LNCaP clone FGC (cell line): ENCODE measurements at places on chromosomes 1 and 21.

GRCh38 chr1:92817986-92818764 is 13.7 kb upstream of the RPL5 start:
- no peak for DNase-seq

- no peak for DNase-seq
Measured at GRCh38 chr1:5821540-5822176, 170.6 kb downstream of the NPHP4 start.

DNA sequence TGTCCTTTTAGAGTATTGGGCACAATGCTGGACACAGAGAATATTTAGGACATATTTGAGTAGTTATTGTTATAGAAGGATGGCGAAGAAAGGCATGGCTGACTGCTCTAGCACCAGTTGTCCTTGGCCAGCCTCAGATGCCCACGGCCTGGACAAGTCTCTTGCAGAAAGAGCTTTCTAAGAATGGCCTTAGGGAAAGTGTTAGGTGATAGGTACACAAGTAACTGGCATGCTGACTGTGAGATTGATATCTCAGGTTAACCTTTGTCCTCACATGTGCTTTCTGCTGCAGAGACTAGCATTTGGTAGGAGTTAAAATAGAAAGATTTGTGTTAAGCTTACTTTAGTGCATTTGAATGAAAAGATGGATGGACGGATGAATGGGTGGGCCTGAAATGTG is 10.1 kb downstream of the SFT2D2 start:
- DNase-seq, result peak; percentile 86

GRCh38 chr21:35940074-35940927 is 120.0 kb downstream of the SETD4 start:
- peak; percentile 48 for DNase-seq

- no peak for DNase-seq
Measured at GRCh38 chr1:244242446-244242845, 191.4 kb downstream of the ZBTB18 start.

DNA sequence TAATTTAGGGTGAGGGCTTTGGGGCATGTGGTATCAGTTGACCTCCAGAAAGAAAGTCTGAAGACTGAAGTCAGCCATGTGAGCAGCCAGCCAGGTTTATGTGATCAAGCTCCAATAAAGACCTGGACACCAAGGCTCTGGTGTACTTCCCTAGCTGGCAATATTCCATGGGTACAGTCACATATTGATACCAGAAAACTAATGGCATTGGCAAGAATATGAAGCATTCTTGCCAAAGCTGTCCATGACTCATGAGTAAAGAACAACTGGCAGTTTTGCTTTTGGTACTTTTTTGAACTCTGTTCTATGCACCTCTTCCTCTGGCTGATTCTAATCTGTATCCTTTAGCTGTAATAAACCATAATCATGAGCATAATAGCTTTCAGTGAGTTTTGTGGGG is 415.3 kb upstream of the CAMK1G start:
- no peak for DNase-seq

GRCh38 chr1:9079988-9080704 is 10.7 kb upstream of the SLC2A5 start:
- no peak for DNase-seq

- DNase-seq, result no peak
Measured at GRCh38 chr1:21523297-21523813, 14.1 kb downstream of the ALPL start.

DNA sequence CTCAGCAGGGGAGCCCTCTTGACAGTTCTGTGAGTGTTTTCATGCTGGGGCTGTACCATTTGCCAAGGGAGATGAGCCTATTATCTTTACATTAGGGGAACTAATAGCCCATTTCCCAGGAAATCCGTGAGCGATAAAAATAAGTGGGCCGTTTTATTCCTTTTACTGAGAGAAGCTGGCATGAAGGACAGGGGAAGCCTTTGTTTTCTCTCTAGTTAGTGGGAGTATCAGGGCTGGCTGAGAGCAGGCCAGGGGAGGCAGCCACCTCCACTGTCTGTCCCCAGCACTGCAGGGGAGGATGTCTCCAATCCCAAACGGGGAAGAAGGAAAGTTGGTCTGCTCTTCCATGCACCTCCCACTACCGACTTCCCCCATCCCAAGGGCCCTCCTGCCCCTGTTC is 2.5 kb downstream of the UBL4B start:
- DNase-seq, result no peak

- no peak for DNase-seq
Measured at GRCh38 chr1:181718034-181718433, 234.7 kb downstream of the CACNA1E start.

- DNase-seq, result peak; percentile 51
Measured at GRCh38 chr1:56709269-56709880, 64.3 kb downstream of the PRKAA2 start.

- DNase-seq, result no peak
Measured at GRCh38 chr1:202272103-202272845, 69.5 kb downstream of the UBE2T start.

- no peak for DNase-seq
Measured at GRCh38 chr1:9019896-9020295, 6.3 kb downstream of the SLC2A7 start.

GRCh38 chr1:11620924-11621323 is 33.3 kb downstream of the FBXO2 start:
- DNase-seq, result no peak

GRCh38 chr1:48674641-48675040 is 102.0 kb downstream of the BEND5 start:
- DNase-seq, result no peak

- no peak for DNase-seq
Measured at GRCh38 chr21:37737996-37738395, 178.3 kb downstream of the KCNJ6 start.

DNA sequence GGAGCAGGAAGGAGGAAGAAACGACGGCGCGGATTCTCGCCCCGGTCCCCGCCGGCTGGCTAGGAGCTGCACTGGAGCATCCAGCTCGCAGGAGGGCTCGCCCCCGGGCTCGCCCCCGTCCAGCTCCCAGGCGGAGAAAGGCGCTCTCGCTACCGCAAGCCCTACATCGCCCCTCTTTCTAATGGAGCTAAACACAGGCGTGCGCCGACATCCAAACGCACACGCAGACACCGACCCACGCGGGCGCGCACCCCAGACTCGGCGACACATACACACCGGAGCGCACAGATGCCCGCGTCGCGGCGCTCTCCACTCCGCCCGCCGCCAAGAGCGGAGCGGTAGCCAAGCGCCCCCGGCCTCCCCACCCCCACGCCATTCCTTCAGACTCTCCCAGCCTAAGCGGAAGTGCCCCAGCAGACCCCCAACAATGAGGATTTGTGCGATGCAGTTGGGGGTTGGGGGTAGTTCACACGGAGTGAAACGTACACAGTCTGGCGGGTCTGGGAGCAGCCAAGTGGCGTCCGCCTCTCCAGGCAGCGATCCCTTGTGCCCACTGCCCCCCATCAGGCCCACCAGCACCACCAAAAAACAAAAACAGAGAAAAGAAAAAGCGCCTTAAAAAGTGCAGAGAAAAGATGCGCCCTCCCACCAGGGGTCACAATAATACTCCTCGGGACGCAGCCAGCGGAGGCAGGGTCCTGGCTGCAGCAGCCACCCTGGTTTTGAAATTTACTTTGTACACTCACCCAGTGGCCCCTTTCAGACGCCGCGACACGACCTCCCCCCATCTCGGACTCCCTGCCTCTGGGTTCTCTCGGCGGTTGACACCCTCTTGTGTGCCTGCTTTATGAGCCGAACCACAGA is 1.4 kb downstream of the DAB1 start:
- DNase-seq, result no peak

GRCh38 chr21:41370840-41371684 is 9.2 kb downstream of the MX2 start:
- no peak for DNase-seq

DNA sequence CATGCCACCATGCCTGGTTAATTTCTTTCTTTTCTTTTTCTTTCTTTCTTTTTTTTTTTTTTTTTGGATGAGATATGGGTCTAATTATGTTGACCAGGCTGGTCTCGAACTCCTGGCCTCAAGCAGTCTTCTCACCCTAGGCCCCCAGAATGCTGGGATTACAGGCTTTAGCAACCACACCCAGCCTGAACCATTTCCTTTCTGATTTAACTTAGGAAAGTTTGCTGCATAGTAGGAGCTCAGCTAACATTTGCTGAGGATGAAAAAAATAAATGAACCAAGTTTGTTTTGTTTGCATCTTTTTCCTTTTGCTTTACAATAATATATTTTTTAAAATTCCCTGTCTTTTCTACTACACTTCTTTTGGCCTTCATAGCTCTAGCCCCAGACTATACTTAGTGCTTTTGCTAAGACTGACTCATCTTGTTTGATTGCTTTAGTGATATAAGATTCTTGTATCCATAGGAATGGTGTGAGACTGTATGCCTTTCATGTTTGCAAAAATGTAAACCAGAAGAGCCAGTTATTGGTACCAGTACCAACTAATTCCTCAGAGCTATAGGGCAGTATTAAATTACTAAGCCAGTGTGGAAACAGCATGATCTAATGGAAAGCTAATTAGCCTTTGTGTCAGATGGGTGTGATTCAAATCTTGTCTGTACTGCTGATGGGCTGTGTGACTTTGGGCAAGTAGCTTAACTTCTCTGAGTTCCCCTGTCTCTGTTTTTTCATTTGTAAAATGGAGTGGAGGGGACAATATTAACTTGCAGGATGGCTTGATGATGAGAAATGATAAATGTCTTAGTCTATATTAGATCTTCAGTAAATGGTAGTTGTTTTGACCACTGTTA is 66.9 kb downstream of the NFIA start:
- no peak for DNase-seq

DNA sequence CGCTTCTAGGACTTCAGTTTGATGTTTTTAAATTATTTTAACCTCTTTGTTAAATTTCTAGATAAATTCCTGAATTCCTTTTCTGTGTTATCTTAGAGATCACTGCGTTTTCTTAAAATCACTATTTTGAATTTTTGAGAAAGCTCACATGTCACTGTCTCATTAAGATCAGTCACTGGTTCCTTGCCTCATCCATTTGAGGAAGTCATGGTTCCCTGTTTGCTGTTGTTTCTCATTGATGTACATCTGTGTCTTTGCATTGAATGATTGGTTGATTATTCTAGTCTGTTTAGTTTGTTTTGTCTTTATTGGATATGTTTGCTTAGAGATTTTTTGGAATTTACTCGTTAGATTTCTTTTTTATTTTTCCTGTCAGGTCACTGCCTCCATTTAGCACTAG is 50.1 kb downstream of the CRP start:
- DNase-seq, result no peak
